Articular chondrocyte of knee joint (primary cell): ENCODE measurements at places on chromosomes 1 and 21. TPM values are rescaled to one million over a fixed set of nuclear protein-coding genes. Genes with fewer than 3 reads are reported as not detected.

GPR161 gene
- total RNA-seq: 13.9 TPM in 2 replicates

CRYBG2 gene
- not detected in 2 replicates for total RNA-seq

SIM2 gene
- 5.2 and 8.4 TPM in 2 replicates for total RNA-seq

S100A7A gene
- not detected in 2 replicates for total RNA-seq

CRABP2 gene
- total RNA-seq: 1.6 and 3.0 TPM in 2 replicates

TNFSF18 gene
- not detected in 2 replicates for total RNA-seq

RAVER2 gene
- total RNA-seq: 8.1 and 9.7 TPM in 2 replicates

CFHR4 gene
- not detected in 2 replicates for total RNA-seq

PINK1 gene
- 80.2 and 88.5 TPM in 2 replicates for total RNA-seq

PRRX1 gene
- total RNA-seq: 439 and 488 TPM in 2 replicates

HAX1 gene
- total RNA-seq: 117 and 124 TPM in 2 replicates

CFAP107 gene
- not detected in 2 replicates for total RNA-seq

WNT3A gene
- total RNA-seq: not detected in 2 replicates

OR2L2 gene
- total RNA-seq: under 0.01 TPM in 2 replicates

XCL1 gene
- not detected in 2 replicates for total RNA-seq

GCSAML gene
- not detected in 2 replicates for total RNA-seq

CALML6 gene
- 0.22 and 0.26 TPM in 2 replicates for total RNA-seq

MROH9 gene
- 0.22 and 0.26 TPM in 2 replicates for total RNA-seq

CRP gene
- total RNA-seq: not detected in 2 replicates

PTPN22 gene
- total RNA-seq: 5.5 and 8.6 TPM in 2 replicates

TSPAN1 gene
- 0.91 and 2.2 TPM in 2 replicates for total RNA-seq

PSMG1 gene
- 68.5 and 88.1 TPM in 2 replicates for total RNA-seq

PIGR gene
- not detected in 2 replicates for total RNA-seq

TNFRSF1B gene
- total RNA-seq: 23.6 and 30.3 TPM in 2 replicates

RPE65 gene
- total RNA-seq: not detected in 2 replicates

EFNA3 gene
- 0.65 and 1.6 TPM in 2 replicates for total RNA-seq

CELA3A gene
- total RNA-seq: not detected in 2 replicates
